ENCODE measurements at places on chromosomes 7 and 10. TPM values are rescaled to one million over a fixed set of nuclear protein-coding genes. Genes with fewer than 3 reads are reported as not detected.

DNA sequence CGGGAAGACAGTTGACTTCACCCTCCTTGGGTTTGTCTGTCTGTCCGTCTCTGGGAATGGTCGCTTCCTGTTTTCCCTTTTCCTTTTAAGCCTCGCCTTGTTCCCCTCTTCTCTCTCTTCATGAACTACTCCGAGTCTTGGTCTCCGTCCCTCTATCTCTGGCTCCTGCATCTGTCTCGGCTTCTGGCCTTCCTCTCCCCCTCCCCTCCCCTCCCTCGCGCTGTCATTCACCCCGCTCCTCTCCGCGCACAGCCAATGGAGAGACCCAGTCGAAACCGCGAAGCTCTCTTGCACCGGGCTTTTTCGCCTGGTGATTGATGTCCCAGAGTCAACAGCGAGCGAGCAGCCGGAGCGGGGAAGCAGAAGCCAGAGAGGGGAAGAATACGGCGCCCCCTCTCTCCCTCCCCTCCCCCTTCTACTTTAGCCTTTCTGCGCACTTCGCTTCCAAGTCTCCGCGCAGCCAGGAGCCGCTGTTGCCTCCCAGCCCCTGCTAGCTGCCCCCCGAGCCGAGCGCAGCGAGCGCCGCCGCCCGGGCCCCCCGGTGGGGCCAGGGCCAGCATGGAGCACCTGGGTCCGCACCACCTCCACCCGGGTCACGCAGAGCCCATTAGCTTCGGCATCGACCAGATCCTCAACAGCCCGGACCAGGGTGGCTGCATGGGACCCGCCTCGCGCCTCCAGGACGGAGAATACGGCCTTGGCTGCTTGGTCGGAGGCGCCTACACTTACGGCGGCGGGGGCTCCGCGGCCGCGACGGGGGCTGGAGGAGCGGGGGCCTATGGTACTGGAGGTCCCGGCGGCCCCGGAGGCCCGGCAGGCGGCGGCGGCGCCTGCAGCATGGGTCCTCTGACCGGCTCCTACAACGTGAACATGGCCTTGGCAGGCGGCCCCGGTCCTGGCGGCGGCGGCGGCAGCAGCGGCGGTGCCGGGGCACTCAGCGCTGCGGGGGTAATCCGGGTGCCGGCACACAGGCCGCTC lies at the start of gene TLX1:
Gene TLX1, plus strand, starts transcription at position 317 of the 978 bp plus-strand sequence. Its CDS starts 242 bp downstream, at position 559.
- H3K4me1 ChIP-seq, result no peaks in the 10 kb centered on the region
- no peak within 1 kb of the TSS for H3K27ac ChIP-seq
- no peaks in the 10 kb centered on the region for H3K36me3 ChIP-seq
- H3K27me3 ChIP-seq, result peaks cover 62% of the 10 kb centered on the region

The NEUROG3 gene
- polyA plus RNA-seq, result 5.3 TPM

The NME8 gene
- not detected for polyA plus RNA-seq

The HHEX gene
- 8.4 TPM for polyA plus RNA-seq
